Activated naive CD4-positive, alpha-beta T cell treated with anti-CD3 and anti-CD28 coated beads for 36 hours (primary cell): ENCODE measurements at places on chromosomes 6 and 20. TPM values are rescaled to one million over a fixed set of nuclear protein-coding genes. Genes with fewer than 3 reads are reported as not detected.

GRCh38 chr6:157861184-157861583 lies 38.1 kb downstream of the SNX9 start:
- DNase-seq = no peak

DNA sequence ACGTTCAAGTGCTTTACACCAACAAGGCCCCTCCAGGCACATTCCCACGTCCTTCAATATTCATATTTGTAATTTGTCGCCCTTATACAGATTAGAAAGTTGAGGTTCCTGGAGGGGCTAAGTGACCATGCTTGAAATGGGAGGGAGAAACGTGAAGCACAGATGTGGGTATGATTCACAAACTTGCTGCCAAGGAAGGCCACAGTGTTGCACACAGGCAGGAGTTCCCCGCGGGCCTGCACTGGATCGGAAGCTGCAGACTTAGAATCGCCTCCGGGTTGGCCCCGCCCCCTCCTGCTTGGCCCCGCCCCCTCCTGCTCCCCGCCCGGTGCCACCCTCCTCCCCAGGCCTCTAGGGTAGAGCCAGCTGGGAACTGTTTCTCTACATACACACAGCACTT lies 58.2 kb upstream of the QKI start:
- peak; percentile 7 for DNase-seq

- DNase-seq = no peak
These were observed 539.4 kb downstream of the DOK5 start for GRCh38 chr20:55014766-55015165.

DNA sequence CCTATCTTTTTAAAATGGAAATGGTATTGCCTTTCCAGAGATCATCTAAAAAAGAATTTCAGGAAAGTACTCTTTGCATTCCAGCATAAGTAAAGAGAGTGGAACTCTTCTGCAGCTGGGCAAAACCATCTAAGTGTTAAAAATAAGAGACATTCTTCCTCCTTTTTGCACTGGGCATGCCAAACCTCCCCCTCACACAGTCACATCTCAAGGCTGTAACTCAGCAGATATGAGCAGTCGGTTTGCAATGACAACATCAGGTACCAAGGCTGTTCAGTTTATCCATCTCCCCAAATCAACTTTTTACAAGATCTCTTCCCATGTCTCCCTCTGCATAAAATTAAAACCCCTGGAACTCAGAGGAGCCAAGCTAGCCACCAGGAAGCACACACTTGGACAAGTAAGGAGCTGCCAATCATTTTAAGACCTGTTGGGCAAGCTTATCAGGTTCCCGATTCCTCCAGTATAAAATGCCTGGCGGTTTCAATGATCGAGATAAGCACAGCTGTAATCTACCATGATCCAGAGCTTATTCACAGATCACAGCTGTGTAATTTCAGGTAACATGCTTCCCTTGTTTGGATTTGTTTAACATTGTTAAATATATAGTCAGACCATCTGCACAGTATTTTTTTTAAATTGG lies 23.2 kb downstream of the ID4 start:
- DNase-seq = no peak

DNA sequence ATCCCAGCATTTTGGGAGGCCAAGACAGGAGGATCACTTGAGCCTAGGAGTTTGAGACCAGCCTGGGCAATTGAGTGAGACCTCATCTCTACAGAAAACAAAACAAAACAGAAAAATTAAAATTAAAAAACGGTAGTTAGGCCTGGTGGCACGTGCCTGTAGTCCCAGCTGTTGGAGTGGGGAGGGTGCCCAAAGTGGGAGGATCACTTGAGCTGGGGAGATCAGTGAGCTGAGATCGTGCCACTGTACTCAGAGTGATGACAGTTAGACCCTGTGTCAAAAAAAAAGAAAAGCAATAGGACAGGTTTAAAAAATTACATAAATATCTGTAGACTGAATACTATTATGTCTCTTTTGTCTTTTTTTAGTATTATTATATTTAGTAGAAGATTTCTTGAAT lies 64.3 kb downstream of the ITCH start:
- DNase-seq = no peak

GRCh38 chr6:90406142-90406794 lies 109.6 kb upstream of the BACH2 start:
- DNase-seq = peak; percentile 63

DNA sequence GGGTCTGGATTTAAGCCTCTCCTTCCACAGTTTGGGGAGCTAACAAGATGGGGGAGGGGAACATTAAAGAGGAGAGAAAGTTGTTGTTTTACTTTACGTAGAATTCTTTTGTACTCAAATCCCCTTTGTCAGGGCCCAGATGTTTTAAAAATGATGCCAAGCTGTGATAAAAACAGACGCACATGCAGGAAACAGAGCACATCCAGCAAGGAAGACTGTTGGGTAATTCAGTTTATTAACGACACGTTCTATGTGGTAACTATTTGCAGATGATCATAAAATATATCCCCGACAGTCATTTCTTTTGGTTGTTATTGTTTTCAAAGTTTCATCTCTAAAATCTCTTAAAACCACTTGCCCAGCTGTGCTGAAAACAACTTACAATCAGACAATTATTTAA lies 307.0 kb upstream of the PRDM1 start:
- no peak for DNase-seq

DNA sequence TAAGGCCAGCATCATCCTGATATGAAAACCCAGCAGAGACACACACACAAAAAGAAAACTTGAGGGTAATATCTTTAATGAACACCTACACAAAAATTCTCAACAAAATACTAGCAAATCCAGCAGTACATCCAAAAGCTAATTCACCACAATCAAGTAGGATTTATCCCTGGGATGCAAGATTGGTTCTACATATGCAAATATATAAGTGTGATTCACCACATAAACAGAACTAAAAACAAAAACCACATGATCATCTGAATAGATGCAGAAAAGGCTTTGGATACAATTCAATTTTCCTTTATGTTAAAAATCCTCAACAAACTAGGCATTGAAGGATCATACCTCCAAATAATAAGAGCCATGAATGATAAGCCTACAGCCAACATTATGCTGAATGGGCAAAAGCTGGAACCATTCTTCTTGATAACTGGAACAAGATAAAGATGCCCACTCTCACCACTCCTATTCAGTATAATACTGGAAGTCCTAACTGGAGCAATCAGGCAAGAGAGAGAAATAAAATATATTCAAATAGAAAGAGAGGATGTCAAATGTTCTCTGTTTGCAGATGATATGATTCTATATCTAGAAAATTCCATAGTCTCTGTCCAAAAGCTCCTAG lies 33.9 kb upstream of the CLVS2 start:
- no peak for DNase-seq

DNA sequence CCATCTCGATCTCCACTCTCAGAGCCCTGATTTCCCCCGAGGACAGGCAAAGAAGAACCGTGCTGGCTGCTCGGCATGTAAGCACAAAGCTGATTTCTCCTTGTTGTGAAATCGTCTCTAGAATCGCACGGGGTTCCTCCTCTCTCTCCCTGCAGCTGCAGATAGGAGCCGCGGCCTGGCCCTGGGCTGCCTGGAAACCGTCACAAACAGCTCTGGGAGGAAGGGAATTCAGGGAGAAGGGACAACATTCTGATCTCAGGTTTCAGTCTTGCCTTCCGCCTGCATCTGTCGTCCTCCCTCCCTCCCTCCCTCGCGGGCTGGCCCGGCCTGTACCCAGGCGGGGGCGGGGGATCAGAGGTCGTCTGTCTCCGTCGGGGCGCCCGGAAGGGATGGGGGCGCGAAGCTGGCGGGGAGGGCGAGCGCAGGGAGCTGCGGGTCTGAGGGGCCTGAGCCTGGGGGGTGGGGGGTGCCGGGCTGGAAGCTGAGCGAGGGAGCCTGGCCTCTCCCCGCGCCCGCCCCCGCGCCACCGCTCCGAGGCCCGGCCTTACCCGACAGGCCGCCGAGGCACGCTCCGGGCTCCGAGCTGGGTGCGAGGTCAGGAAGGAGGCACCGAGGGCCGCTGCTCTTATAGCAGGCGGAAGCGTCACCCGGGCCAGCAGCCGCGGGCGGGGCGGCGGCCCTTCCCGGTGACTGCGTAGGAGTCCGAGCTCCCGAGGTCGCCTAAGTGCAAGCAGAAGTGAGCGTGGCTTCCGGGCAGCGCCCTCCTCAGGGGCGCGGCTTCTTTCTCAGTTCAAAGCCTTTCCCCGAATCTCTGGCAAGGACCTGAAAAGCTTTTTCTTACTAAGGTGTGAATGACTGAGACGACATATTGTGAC lies at the start of gene SERPINB1:
TSS of gene SERPINB1 (minus strand) at position 600 of the 875 bp plus-strand sequence. CDS start 1,277 bp downstream, outside the sequence.
- DNase-seq = peak; percentile 94

- DNase-seq = peak; percentile 73
These were observed 96.5 kb downstream of the HFE start for GRCh38 chr6:26183581-26184366.

The LPIN3 gene
- 0.84 TPM for total RNA-seq

The DSTN gene
- total RNA-seq = 68.9 TPM

The HLA-DMB gene
- total RNA-seq = 1.3 TPM

The SOX4 gene
- 0.72 TPM for total RNA-seq

The COL11A2 gene
- 1.4 TPM for total RNA-seq

The GGTLC1 gene
- not detected for total RNA-seq

The FHL5 gene
- total RNA-seq = not detected

The GSTA3 gene
- total RNA-seq = not detected
